Testis (tissue), 5 donors: ENCODE measurements at places on chromosomes 6 and 20.

DNA sequence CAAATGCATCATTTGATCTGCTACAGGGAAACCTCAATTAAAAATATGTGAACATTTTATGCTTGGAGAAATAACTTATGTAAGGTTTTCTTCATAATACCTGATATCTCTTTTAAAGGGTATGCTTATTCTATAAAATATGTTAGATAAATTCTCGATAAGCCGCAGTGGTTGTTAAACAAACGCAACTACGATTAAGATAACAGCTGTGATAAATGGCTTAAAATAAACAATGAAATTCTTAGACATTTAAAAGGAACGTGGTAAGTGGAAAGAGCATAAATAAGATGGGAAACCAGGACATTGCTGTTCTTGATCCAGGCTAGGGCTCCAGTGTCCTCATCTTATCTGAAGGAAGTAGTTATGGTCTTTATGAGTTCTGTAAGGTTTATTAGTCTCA is 415.9 kb downstream of the CD83 start:
- H3K36me3 ChIP-seq, result no peaks in the 10 kb centered on the region
- H3K27ac ChIP-seq, result no peak overlapping the region
- no peaks in the 10 kb centered on the region for H3K27me3 ChIP-seq
- DNase-seq, result no peak
- no peak overlapping the region for H3K4me3 ChIP-seq

DNA sequence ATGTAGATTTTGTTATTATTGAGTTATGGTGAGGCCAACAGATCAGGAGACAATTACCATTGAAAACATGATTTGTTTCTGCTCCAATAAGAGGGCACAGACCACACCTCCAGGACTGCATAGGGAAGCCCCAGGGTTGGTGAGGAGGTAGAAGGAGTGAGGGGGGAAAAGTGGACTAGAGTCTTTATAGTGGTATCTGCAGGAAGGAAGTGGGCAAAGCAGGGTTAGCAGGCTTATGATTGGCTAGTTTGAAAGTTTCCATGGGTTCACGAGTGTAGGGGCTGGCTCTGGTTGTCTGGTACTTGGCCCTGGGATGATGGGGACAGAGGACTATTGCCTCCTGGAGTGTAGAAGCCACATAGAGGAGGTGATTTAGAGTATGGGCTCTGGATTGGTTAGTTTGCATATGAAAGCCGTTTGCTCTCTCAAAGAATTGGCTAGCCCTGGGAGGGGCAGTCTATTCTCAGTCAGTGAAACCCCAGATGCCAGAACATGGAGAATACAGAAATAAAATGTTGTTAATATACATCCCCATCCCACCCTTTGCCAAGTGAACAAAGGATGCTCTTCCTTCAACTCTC is 156.6 kb downstream of the KLHL32 start:
- no peaks in the 10 kb centered on the region for H3K36me3 ChIP-seq
- no peaks in the 10 kb centered on the region for H3K4me1 ChIP-seq

DNA sequence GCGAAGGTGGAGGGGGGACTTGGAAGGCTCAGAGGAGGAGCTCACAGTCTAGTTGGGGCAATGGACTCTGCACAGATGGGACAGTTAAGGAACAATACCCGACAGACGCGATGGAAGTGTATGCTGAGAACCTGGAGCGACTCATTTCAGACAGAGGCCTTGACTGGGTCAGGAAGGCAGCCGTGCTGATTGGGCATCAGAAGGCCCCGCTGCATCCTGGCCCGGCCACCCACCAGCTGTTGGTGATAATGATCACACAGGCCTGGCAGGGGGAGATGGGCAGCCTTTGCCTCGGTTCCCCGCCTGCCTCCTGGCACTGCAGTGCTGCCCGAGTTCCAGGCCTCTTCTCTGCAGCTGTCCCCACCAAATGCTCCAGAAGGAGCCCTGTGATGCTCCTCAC is 62.4 kb downstream of the MDGA1 start:
- H3K4me3 ChIP-seq, result no peak overlapping the region
- no peaks in the 10 kb centered on the region for H3K27me3 ChIP-seq
- no peak overlapping the region for H3K27ac ChIP-seq
- DNase-seq, result no peak
- no peaks in the 10 kb centered on the region for H3K36me3 ChIP-seq
- H3K4me1 ChIP-seq, result no peaks in the 10 kb centered on the region

DNA sequence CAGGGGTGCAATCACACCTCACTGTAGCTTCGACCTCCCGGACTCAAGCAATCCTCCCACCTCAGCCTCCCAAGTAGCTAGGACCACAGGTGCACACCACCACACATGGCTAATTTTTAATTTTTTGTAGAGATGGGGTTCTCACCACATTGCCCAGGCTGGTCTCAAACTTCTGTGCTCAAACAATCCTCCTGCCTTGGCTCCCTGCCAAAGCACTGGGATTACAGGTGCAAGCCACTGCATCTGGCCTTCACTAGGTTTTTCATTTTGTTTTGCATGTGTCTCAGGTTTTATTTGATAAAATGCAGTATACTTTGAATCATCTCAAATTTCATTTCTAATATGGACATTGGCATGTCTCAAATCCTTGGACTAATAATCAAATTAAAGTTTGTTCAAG is 98.7 kb downstream of the SLC16A10 start:
- H3K27ac ChIP-seq, result no peak overlapping the region
- H3K27me3 ChIP-seq, result no peaks in the 10 kb centered on the region
- H3K4me1 ChIP-seq, result no peaks in the 10 kb centered on the region
- no peak overlapping the region for H3K4me3 ChIP-seq

GRCh38 chr6:30918670-30919069 is 4.6 kb downstream of the VARS2 start:
- no peak overlapping the region for H3K4me3 ChIP-seq
- no peak overlapping the region for H3K27ac ChIP-seq
- peaks cover 16% of the 10 kb centered on the region for H3K4me1 ChIP-seq

DNA sequence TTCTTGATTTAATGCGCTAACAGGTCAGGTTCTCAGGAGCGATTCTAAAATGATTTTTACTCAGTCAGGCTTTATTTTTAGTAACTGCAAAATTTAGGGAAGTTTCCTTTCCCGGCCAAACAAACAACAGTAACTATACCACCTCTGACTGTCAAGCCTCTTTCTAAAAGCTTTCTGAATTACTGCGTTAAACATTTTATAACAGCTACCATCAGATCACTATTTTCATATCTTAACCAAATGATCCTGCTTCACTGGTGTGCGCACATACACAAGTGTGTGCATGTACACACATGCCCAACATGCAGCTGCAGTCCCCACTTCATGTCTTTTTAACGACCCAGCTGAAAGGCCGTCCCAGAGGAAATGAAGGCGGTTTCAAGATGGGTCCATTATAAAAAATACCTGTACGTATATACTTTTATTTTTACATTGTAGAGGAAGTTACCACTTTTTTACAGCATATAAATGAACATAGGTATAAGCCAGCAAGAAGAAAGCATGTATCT is 25.0 kb downstream of the TMEM242 start:
- no peak overlapping the region for H3K27ac ChIP-seq
- H3K4me1 ChIP-seq, result no peaks in the 10 kb centered on the region
- no peaks in the 10 kb centered on the region for H3K27me3 ChIP-seq
- no peak for DNase-seq

DNA sequence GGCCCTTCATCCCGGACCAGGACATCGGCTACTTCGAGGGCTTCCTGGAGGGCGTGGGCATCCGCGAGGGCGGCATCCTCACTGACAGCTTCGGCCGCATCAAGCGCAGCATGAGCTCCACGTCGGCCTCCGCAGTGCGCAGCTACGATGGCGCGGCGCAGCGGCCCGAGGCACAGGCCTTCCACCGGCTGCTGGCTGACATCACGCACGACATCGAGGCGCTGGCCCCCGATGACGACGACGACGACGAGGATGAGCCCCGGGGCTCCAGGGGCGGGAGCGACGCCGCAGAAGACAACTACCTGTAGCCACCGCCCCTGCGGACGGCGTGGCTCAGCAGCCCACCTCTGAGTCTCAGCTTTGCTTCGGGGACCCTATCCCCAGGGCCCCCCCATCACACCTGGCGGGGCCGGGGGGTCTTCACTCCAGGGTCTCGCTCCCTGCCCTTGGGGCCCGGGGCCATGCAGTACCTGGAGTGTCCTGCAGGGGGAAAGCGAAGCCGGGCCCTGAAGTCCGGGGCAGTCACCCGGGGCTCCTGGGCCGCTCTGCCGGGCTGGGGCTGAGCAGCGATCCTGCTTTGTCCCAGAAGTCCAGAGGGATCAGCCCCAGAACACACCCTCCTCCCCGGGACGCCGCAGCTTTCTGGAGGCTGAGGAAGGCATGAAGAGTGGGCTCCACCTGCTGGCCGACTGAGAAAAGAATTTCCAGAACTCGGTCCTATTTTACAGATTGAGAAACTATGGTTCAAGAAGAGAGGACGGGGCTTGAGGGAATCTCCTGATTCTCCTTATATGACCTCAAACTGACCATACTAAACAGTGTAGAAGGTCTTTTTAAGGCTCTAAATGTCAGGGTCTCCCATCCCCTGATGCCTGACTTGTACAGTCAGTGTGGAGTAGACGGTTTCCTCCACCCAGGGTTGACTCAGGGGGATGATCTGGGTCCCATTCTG is 20.8 kb upstream of the HCK start:
- H3K4me1 ChIP-seq, result peaks cover 5% of the 10 kb centered on the region
- DNase-seq, result peak; percentile 86
- no peaks in the 10 kb centered on the region for H3K27me3 ChIP-seq
- H3K36me3 ChIP-seq, result no peaks in the 10 kb centered on the region
- peak overlapping the region; percentile 46 for H3K4me3 ChIP-seq

DNA sequence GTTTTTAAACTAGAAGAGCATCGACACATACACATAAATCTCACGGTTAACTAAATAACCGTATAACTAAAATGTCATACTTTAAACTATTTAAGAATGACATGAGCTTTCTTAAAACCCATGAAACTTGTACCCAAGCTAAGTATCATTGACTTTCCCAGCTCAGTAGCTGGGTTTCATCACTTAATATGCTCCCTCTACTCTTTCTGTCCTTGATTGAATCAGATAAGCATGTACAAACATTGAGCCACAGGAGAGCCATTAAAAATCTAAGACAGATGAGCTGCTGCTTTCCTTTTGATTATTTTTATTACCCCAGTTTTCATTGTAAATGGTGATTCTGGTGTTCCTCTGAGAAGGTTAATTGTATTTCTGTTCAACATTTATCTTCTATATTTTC is 115.8 kb downstream of the FOXO3 start:
- H3K4me3 ChIP-seq, result no peak overlapping the region
- DNase-seq, result no peak
- peak overlapping the region; percentile 46 for H3K27ac ChIP-seq
- peaks cover 40% of the 10 kb centered on the region for H3K4me1 ChIP-seq
- no peaks in the 10 kb centered on the region for H3K27me3 ChIP-seq
- no peaks in the 10 kb centered on the region for H3K36me3 ChIP-seq

- no peaks in the 10 kb centered on the region for H3K27me3 ChIP-seq
- no peaks in the 10 kb centered on the region for H3K4me1 ChIP-seq
- no peaks in the 10 kb centered on the region for H3K36me3 ChIP-seq
- DNase-seq, result no peak
These were observed 38.6 kb downstream of the RIPOR2 start for GRCh38 chr6:24897186-24897585.

- no peak overlapping the region for H3K27ac ChIP-seq
- H3K36me3 ChIP-seq, result no peaks in the 10 kb centered on the region
- no peaks in the 10 kb centered on the region for H3K27me3 ChIP-seq
- H3K4me3 ChIP-seq, result no peak overlapping the region
- no peaks in the 10 kb centered on the region for H3K4me1 ChIP-seq
These were observed 36.3 kb upstream of the DACT2 start for GRCh38 chr6:168355716-168356522.

DNA sequence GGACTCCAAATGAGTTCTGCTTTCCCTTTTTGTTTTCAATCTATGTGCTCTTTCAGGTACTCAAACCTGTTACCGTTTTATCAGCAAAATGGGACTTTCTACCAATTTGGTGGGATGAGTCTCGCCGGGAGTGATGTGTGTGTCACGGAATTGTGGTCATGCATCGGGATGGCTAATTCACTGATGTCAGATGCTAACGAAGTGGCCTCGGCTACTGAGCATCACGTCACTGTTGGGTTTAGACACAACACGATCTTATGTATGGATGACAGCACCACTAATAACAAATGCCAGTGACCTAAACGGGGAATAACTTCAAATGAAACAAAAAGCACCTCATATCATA is 1.6 kb upstream of the PCK1 start:
- peaks cover 6% of the 10 kb centered on the region for H3K4me1 ChIP-seq
- no peak overlapping the region for H3K27ac ChIP-seq
- no peak for DNase-seq
- no peaks in the 10 kb centered on the region for H3K36me3 ChIP-seq

DNA sequence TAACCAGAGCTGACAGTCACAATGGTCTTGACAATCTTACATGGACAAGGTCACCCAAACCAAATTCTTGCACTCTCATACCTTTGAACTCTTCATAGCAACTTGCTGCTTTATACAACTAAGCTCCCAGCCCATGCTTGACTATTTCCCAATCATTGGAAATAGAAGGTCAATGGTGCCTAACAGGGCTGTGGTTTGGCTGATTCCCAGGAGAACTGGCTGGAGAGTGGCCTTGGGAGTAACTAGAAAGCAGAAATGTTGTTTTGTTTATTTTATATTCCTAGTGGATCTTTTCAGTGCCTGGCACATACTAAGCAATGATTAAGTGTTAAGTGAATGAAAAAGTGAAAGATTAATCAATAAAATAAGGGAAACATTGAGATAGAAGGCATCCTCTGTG is 3.0 kb downstream of the SPINT4 start:
- no peaks in the 10 kb centered on the region for H3K36me3 ChIP-seq
- H3K4me3 ChIP-seq, result no peak overlapping the region
- no peaks in the 10 kb centered on the region for H3K4me1 ChIP-seq
- no peak overlapping the region for H3K27ac ChIP-seq

- no peak overlapping the region for H3K4me3 ChIP-seq
- H3K27ac ChIP-seq, result no peak overlapping the region
- H3K36me3 ChIP-seq, result no peaks in the 10 kb centered on the region
These were observed 420.1 kb downstream of the GJA1 start for GRCh38 chr6:121855521-121855920.

DNA sequence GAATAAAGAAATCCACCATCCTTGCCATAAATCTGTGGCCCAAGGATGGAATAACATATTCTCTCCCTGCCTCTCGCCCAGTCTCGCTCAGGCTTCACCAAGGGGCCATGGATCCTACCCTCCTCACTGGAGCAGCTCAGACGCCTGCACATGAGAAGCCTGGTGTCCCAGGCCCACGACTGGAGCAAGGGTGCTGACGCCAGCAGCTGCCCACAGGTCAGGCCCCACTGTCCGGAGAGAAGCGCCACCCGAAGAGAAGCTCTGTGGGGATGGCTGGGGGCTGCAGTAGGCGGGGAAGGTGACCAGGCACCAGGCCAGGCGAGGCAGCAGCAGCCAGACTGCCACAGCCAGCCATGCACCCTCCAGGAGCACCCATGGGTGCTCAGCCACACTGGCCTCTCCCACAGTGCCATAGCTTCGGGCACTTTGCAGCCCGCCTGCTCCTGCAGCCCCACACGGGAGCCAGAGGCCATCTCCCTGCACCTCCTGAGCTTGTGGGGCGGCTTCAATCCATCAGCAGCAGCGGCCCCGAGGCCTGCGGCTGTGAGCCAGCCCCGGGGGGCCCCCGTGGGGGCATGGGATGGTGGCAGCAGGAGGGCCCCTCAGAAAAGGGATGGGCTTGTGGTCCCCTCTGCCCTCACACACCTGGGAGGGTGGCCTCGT is 286.2 kb upstream of the SGK1 start:
- DNase-seq, result no peak
- H3K4me1 ChIP-seq, result no peaks in the 10 kb centered on the region
- H3K27me3 ChIP-seq, result no peaks in the 10 kb centered on the region
- H3K27ac ChIP-seq, result no peak overlapping the region

GRCh38 chr20:10366898-10367692 is 66.9 kb downstream of the MKKS start:
- peaks cover 5% of the 10 kb centered on the region for H3K4me1 ChIP-seq
- H3K36me3 ChIP-seq, result no peaks in the 10 kb centered on the region
- H3K4me3 ChIP-seq, result no peak overlapping the region
- DNase-seq, result no peak
- no peaks in the 10 kb centered on the region for H3K27me3 ChIP-seq
